ENCODE measurements at places on chromosomes 11 and 22.

DNA sequence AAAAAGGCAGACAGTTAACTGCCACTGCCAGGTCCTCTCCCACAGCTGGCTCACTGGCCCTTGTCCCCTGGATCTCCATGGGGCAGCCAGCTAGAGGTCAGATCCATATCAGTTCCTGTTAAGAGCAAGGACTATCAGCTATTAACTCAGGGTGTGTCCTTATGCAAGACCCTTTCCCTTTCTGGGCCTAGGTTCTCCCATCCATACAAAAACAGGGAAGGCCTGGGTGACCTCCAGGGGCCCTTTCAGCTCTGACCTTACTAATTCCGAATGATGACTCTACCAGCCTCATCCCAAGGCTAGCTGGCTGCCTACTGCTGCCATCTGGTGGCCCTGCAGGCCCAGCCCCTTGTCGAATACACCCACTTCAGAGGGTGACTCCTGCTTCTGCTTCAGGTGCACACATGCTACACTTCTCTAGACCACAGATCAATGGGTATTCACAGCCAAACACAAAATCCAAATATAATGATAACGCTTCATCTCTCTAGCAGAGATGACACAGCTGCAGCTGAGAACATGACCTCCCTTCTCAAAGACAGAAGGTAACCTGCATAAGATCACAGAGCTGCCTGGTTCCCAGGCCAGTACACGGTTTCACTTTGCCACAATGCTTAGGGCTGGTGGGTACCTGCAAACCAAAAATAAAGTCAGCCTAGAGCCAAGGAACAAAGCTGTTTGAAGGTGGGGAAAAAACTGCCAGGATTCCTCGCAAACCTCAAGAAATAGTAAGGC lies 34.1 kb downstream of the SERGEF start:
- peaks cover 14% of the 10 kb centered on the region for H3K36me3 ChIP-seq
- H3K27me3 ChIP-seq, result no peaks in the 10 kb centered on the region
- H3K4me3 ChIP-seq, result no peak overlapping the region
- no peak overlapping the region for H3K27ac ChIP-seq

DNA sequence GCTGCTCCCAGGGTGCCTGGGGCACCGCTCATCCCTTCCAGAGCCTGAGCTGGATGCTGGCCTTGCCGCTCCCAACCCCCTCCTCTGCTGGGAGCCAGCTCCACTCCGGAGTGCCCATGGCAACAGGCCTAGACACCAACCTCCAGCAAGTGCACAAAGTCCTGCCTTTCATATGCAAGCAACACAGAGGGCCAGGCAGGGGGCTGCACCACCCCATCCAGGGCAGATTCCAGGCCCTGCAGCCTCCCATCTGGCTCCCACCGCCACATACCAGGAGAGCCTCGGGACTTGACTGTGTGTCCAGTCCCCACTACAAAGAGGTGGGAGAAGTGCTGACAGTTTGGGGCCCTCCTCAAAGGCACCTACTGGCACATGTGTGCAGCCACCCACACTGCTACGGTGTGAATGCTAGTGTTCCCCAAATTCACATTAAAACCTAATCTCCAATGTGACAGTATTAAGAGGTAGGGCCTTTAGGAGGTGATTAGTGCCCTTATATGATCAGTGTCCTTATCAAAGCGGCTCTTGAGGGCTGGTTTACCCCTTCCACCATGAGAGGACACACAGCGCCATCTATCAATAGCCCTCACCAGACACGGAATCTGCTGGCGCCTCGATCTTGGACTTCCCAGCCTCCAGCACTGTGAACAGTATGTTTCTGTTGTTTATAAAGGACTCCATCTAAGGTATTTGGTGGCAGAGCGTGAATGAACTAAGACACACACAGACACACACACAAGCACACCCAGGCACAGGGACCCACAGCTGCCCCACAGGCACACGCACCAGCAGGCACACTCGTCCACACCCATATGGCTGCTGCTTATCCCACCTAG lies 16.2 kb downstream of the ARVCF start:
- no peaks in the 10 kb centered on the region for H3K27me3 ChIP-seq
- DNase-seq, result no peak
- H3K4me1 ChIP-seq, result no peaks in the 10 kb centered on the region
- no peak overlapping the region for H3K4me3 ChIP-seq
- H3K36me3 ChIP-seq, result no peaks in the 10 kb centered on the region
- H3K27ac ChIP-seq, result no peak overlapping the region

DNA sequence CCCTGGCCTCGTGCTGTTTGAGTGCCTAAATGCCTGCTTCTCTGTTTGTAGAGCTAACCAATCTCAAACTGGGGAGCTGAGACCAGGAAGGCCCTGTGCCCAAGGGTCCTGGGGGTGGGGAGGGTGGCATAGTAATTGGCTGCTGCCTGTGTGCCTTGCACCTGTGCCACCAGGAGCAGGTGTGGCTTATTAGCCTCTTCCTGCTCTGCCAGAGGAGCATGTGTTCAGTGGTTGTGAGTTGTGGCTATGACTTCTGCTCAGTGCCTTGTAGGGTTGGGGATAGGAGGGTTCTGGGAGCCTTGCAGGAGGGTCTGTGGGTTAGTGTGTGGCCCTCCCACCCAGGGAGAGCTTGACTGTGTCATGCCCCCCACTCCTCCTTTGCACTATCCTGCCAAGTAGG lies 109.2 kb downstream of the ZBTB16 start:
- no peak overlapping the region for H3K4me3 ChIP-seq
- no peaks in the 10 kb centered on the region for H3K27me3 ChIP-seq
- H3K36me3 ChIP-seq, result no peaks in the 10 kb centered on the region
- peak overlapping the region; percentile 43 for H3K27ac ChIP-seq

DNA sequence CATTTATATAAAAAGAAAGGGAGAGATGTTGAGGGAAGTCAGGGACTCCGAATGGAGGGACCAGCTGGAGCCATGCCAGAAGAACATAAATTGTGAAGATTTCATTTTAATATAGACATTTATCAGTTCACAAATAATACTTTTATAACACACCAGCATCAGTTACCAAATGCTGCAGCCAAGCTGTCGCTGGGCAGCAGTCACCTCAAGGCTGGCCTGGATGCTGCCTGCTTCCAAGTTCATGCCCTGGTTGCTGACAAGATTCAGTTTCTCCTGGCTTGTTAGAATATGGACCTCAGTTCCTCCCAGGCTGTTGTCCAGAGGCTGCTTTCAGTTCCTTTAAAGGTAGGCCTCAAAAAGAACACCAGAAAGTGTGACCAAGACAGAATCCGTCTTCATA lies 30.8 kb upstream of the ALDH3B2 start:
- no peak overlapping the region for H3K4me3 ChIP-seq
- H3K27me3 ChIP-seq, result peaks cover 7% of the 10 kb centered on the region
- H3K27ac ChIP-seq, result no peak overlapping the region
- no peaks in the 10 kb centered on the region for H3K4me1 ChIP-seq
- no peak for DNase-seq

GRCh38 chr22:46451741-46452140 lies 85.7 kb downstream of the CELSR1 start:
- H3K27ac ChIP-seq, result no peak overlapping the region
- H3K4me1 ChIP-seq, result no peaks in the 10 kb centered on the region
- DNase-seq, result no peak
- no peaks in the 10 kb centered on the region for H3K27me3 ChIP-seq

DNA sequence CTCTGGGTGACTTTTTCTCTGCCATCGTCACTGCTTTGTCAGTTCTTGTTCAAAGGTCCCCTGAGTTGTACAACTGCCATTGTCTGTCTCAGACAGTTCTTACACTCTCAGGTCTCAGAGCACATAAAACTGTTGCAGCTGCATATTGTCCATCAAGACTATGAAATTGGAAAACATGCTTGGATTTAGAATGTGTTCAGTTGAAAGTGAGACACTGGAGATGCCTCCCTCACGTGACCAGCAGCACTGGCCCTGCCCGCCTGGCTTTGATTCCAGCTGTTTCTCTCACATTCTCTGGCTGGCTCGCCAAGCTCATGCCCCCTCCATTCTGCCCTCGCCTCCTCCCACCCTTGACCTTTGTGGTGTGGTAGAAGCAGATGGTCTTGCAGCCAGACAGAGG lies 244.2 kb downstream of the NTM start:
- no peak overlapping the region for H3K4me3 ChIP-seq
- no peaks in the 10 kb centered on the region for H3K36me3 ChIP-seq
- H3K4me1 ChIP-seq, result no peaks in the 10 kb centered on the region
- no peak for DNase-seq
- H3K27me3 ChIP-seq, result peaks cover 6% of the 10 kb centered on the region
- no peak overlapping the region for H3K27ac ChIP-seq

GRCh38 chr11:106101819-106102218 lies 24.4 kb downstream of the AASDHPPT start:
- H3K27ac ChIP-seq, result no peak overlapping the region
- H3K27me3 ChIP-seq, result no peaks in the 10 kb centered on the region
- peaks cover 18% of the 10 kb centered on the region for H3K36me3 ChIP-seq

DNA sequence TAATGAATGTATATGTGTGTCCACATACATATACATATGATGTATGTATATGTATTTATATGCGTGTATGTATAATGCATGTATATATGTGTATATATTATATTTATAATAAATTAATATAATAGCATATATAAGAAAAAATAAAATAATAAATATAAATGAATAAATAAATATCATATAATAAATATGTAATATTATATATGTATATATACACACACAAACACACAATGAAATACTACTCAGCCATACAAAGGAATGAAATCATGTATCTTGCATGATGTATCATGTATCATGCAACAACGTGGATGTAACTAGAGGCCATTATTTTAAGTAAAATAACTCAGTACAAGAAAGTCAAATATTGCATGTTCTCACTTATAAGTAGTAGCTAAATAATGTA lies 788.7 kb upstream of the CHORDC1 start:
- no peak for DNase-seq
- H3K4me3 ChIP-seq, result no peak overlapping the region
- no peaks in the 10 kb centered on the region for H3K4me1 ChIP-seq

DNA sequence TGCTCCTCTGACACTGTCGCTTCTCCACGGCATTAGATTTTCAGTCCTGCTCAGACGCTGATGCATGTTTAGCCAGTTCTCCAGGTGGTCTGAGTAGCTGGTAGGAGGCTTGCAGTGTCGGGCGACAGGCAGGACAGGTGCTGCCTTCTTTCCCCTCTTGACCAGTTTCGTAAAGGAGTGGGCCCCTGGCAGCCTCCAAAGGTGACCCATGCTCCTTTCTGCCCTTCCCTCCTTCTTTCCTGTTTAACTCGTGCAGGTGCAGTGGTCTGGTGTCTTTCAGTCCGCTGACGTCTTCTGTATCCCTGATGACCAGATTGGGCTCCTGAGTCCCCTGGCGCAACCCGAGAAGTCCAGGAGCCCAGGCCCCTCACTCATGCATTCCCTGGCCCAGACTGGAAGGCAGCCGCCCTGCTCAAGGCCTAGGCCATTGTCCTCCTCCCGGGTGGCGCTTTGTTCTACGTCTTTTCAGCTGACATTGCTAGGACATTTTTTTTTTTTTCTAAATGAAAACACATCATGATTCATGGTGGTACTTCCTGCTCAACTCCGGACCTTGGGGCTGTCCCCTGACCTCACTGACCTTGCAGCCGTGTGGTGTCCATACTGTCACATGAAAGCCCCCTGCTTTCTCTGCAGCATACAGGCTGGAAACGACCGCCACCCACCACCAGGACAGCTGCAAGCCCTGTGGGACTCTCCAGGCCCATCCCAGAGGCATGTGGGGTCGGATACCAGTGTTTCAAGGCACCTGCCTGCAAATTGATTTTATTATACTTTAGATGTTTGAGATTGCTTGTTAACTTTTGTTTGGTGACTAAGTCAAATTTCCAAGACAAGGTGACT lies 25.5 kb upstream of the TXNRD2 start:
- no peaks in the 10 kb centered on the region for H3K36me3 ChIP-seq
- no peaks in the 10 kb centered on the region for H3K27me3 ChIP-seq
- peaks cover 6% of the 10 kb centered on the region for H3K4me1 ChIP-seq
- H3K27ac ChIP-seq, result no peak overlapping the region
- DNase-seq, result no peak
- H3K4me3 ChIP-seq, result no peak overlapping the region

DNA sequence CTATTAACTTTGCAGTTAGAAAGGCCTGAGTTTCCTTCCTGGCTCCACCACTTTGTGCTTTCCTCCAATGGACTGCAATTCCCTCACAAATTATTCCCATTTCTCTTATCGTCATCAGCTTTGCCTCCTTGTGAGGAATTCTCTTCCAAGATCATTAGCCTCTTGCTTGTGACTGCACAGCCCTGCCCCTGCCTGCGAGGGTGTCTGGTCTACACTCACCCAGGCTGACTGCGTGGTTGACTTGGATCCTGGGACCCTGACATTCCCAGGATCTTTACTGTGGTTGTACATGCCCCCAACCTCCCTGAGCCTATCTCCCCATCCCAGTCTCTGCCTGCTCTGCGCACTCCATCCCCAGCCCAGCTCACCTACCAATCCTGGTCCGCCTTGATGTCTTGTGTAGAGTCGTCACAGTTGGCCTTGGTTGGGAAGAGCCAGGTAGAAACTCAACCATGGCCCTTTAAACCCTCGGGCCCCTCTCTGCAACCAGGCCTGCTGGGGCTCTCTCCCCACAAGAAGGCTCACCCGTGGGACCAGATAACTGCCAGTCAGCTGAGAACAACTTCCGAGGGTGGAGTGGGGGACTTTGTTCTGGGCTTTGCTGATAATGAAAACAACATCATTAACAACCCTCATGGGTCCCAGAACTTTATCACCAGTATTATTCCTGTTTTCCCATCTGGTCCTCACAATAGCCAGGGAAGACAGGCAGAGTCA lies at the start of gene OR2AT4:
Gene OR2AT4 (minus strand): TSS at position 421 of the 717 bp plus-strand sequence.
- no peak for DNase-seq
- H3K4me1 ChIP-seq, result peaks cover 4% of the 10 kb centered on the region
- H3K36me3 ChIP-seq, result no peaks in the 10 kb centered on the region
- no peak within 1 kb of the TSS for H3K4me3 ChIP-seq
- H3K27me3 ChIP-seq, result peaks cover 41% of the 10 kb centered on the region

DNA sequence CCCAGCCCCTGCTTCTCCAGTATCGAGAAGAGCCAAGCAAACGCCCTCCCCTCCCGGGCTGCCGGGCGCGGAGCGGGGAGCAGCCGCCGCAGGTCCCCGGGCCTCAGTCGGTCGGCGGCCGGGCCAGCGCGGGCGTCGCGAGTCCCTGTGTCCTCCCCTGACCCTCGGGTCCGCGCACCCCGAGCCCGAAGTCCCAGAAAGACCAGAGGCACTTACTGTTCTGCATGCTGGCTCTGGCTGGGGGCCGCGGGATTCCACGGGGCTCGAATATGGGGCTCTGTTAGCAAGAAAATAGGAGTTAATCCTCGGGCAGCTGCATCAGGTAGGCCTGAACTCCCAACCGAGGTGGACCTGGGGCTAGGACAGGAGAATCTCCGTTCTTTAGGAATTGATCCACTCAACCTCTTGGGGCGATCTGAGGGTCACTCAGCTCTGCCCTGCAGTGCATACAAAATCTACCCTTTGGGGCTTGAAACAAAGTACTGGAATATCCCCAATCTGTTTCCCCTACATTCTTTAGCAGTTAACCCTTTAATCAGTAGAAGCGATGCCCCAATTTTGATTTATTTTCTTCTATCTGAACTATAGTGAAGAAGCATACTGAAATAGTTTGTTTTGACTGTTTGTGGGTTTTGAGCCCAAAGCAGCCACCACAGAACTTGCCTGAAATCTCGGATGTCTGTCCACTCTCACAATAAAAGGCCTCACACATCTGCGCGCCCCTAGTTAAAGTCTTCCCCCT lies 4.8 kb downstream of the PAX6 start:
- H3K27me3 ChIP-seq, result peaks cover 94% of the 10 kb centered on the region
- H3K4me3 ChIP-seq, result no peak overlapping the region

- H3K4me1 ChIP-seq, result peaks cover 3% of the 10 kb centered on the region
- H3K27me3 ChIP-seq, result no peaks in the 10 kb centered on the region
Observed at GRCh38 chr22:49642331-49642730, 185.3 kb downstream of the BRD1 start.

- no peak for DNase-seq
- H3K27ac ChIP-seq, result no peak overlapping the region
- H3K4me3 ChIP-seq, result no peak overlapping the region
- peaks cover 5% of the 10 kb centered on the region for H3K36me3 ChIP-seq
- peaks cover 38% of the 10 kb centered on the region for H3K4me1 ChIP-seq
Observed at GRCh38 chr22:37211866-37212173, 457 bp downstream of the SSTR3 start.
